ENCODE measurements at places on chromosomes 1 and 21.

- no peak for DNase-seq
Measured at GRCh38 chr1:201568859-201569294, 29.9 kb downstream of the NAV1 start.

- no peak for DNase-seq
Measured at GRCh38 chr1:183998045-183998444, 39.5 kb downstream of the COLGALT2 start.

DNA sequence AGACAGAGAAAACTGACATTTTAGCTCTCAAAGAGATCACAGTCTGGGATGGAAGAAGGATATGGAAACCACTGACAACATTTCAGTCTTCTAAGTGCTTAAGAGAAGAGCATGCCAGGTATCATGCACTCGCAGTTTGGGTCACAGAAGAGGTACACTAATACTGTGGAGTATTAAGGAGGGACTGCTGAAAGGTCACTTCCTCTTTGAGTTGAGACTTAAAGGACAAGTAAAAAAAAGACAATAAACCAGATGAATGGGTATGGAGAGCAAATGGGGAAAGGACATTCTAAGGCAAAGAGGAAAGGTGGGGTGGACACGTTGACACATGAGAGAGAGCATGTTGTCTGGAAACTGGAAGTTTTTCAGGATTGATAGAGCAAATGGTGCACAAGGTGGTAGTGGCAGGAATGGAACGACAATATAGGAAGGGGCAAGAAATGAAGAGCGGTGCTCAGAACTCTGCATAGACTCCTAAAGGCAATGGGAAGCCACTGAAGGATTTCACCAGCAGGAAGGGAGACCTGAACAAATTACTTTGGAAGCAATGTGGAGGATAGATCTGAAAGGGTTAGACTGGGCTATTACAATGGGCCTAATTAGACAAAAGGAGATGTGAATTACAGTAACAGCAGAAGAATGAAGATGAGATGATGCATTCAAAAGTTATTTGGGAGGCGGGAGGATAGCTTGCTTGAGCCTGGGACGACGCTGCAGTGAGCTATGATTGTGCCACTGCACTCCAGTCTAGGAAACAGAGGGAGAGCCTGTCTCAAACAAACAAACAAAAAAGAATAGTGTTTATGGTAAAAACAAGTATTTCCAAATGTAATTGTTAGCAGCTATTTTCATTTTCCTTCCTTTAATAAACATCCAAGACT lies 11.1 kb downstream of the DIPK1A start:
- no peak for DNase-seq

- DNase-seq, result no peak
Measured at GRCh38 chr1:179053486-179053885, 27.8 kb downstream of the FAM20B start.

GRCh38 chr1:3530926-3531818 lies 76.7 kb downstream of the ARHGEF16 start:
- no peak for DNase-seq

DNA sequence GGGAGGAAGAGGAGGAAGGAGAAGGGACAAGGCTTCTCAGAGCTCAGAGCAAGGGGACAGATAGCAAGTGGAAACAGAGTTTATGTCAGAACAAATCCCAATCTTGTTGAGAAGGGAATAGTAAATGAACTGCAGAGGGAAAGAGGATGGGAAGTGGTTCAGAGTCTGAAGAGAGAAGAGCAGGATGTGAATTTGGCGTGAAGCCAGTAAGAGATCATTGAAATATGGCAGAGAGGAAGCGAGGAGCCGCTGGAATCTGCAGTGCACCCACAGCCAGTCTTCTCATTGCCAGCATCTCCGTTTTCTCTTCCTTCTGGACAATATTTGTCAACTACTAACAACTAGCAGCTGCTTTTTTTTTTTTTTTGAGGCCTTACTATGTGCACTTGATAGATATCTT lies 19.1 kb downstream of the OLFML3 start:
- DNase-seq, result no peak

GRCh38 chr1:81254560-81254959 lies 546.2 kb upstream of the ADGRL2 start:
- DNase-seq, result no peak

DNA sequence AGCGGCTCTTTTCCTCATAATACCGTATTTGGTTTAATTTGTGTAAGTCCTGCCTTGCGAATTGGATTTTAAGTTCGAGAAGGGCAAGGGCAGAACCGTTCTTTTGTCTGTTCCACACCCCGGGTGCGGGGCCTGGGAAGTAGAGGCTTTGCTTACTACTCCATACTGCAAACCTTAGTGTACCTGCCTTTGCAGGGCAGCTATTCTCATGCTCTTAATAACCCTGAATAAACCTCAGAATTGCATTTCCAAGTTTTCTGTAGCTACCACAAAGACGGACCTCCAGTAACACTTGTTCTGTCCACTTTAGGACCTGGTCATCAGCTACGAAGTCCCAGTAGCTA lies 657 bp upstream of the HNRNPU start:
- peak; percentile 60 for DNase-seq

- DNase-seq, result no peak
Measured at GRCh38 chr1:53256511-53257453, 18.5 kb upstream of the MAGOH start.

GRCh38 chr1:208247696-208248095 lies 3.5 kb upstream of the PLXNA2 start:
- DNase-seq, result no peak

GRCh38 chr1:173255214-173255813 lies 48.2 kb upstream of the TNFSF4 start:
- no peak for DNase-seq

DNA sequence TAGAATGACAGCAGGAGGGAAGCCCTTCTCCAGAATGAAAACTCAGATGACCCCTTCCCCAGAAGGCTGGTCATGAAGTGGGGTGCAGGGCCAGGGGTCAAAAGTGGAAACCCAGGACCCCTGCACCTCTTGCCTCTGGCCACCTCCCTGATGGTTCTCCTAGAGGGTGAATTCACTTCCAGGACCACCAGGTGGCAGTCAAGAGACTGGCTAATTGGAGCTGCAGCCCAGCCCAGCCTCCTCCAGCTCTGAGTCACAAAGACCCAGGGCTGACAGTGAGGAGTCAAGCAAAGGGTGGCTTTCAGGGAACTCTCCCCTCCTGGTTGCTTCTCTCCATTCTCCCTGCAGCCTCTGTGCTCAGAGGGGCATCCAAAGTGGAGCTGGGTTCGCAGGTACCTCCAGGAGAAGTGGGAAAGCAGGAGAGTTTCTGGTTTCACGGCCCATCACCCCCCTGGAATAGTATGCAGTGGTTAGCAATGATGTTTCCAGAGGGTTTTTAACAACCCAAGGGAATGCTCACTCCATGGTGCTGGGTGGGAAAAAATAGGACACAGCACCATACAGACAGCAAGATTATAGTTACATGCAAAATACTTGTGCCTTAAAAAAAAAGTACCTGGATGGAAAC lies 6.1 kb upstream of the EPHB2 start:
- peak; percentile 79 for DNase-seq

Measured in hippocampal formation (tissue), 2 donors.